NCI-H1694 (cell line): ENCODE measurements at places on chromosomes 11 and 22.

DNA sequence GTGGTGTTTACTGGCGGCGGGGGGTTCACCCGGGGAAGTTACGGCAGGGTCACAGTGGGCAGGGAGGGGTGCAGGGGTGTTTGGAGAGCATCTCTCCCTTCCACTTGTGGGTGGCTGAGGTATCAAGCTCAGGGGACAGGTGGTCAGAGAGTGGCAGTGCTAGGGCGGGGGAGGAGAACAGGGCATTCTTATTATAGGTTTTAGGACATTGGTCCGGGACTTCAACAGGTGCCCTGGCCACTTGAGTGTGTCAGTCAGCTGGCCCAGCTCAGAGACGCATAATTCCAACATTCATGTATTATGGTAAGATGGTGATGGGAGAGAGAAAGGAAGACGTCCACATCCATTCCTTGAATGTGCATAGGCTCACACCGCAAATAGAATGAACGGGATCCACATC, 101.7 kb downstream of the TEAD1 start:
- no peak for DNase-seq

GRCh38 chr22:42001706-42002105, 3.1 kb downstream of the WBP2NL start:
- DNase-seq = no peak

DNA sequence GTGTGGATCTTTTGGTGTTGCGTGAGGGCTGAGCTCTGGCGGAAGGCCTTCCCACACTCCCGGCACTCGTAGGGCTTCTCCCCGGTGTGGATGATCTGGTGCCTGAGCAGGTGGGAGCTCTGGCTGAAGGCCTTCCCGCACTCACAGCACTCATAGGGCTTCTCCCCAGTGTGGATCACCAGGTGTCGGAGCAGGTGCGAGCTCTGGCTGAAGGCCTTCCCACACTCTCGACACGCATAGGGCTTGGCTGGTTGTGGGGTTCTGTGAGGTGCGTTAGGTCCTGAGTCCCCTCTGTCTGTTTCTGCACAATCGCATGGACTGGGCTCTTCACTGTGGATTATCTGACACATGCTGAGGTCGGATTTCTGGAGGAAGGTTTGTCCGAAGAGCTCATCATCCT, 6.4 kb downstream of the ZNF70 start:
- DNase-seq = no peak

DNA sequence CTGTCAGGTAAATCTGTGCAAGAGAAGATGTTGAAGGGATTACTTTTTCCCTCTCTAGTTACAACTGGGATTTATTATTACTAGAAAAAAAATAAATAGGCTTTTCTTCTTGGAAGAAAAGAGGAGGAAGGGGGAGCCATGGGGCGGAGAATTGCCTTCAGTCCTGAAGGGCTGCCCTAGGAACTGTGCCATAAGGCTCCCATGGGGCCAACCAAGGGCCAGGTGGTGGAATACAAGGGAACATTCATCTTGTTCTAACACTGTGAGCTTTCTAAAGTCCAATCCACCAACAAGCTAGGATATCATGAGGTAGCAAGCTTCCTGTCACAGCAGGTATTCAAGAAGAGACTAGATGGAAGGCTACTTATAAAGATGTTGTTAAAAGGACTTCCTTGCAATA, 24.8 kb upstream of the NRIP3 start:
- no peak for DNase-seq

GRCh38 chr22:47850644-47851151, 1088.2 kb downstream of the TBC1D22A start:
- DNase-seq = no peak

- DNase-seq = no peak
Observed at GRCh38 chr11:107956543-107956942, 28.3 kb downstream of the RAB39A start.

DNA sequence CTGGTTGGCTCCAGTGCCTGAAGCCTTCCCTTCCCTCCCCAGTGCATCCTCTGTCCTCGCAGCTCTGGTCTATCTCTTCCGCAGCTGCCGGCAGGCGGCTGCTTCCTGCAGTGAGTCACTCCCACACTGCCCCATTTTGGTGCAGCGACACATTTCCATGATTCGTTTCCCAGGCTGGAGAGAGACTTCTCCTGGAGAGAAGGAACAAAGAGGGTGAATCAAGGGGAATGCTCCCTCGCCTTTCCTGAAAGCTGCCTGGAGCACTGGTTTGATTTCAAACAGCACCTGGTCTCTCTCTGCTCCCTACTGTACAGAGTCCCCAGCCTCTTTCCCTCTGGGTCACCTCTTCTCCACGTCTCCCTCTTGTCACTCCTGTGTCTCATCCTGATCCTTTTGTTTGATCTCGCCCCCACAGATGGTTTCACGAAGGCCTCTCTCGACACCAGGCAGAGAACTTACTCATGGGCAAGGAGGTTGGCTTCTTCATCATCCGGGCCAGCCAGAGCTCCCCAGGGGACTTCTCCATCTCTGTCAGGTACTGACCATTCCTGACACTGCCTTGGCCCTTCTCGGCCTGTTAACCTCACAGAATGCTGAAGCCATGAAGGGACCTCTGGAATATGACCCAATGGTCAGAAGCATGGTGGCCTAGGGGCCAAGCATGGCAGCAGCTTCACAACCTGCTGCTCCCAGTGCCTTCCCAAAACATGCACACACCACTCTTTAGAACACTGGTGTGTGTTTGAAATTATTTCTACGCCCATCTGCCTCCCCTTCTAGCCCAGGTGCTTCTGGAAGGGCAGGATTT, at the start of gene TMA7B:
Gene TMA7B, plus strand, starts transcription at position 758 of the 808 bp plus-strand sequence. CDS start 3,978 bp downstream, outside the sequence.
- no peak for DNase-seq

DNA sequence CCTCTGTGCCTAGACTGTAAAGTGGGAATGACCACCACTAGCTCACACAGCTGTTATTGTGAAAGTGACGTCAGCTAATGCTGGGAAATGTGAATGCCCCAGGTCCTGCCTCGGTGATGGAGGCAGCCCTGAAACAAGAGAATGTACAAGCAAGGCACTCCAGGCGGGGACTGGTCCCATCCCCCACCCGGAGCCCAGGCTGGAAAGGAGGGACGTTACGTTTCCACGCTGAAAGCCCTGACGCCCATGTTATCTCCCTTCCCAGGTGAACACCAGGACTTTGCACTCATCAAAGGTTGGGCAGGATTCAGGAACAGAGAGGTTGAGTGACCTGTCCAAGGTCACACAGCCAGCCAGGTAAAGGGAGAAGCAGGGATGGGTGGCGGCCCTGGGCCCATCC, 784 bp downstream of the SULT4A1 start:
- no peak for DNase-seq

DNA sequence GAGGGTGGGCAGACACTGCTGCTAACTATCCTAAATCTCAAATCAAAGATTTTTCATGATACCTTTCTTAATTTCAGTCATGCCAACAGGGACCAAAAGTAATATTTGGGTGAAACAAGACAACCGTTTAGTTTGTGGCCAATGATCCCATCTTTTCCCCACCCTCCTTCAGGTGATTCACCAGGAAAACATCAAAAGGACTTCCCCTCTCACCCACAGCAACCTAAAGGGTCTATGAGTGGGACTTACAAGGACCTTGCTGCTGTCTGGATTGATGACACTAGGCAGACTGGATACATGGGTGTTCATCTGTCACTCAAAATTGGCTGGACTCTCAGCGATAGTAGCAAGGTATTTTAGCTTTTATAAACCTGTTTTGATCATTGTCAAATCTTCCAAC, 62.0 kb upstream of the ZC3H12C start:
- DNase-seq = no peak

DNA sequence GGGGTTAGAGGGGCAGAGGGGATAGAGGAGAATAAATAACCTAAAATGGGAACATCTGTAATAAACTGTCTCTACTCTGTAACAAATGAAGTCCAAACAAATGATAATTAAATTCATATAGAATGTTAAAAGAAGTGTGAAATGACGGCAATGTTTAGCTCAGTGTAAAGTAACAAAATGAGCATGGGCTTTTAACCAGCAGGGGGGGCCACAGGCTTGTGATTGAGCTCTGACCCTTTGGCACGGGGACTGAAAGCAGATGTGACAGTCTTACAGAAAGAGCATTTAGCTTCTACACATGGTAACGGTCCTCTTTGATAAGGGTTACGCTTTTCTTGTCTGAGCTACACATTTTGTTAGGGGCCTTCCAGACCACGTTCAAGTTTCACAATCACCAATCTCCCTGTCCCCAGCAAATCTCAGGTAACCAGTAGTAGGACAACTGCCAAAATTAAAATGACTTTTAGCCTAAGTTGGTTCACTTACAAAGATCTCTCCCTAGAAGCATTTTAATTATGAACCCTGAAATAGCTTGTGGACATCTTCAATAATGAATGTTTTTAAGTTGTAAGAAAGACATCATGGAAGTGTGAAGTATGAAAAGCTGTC, 262.5 kb downstream of the DCDC1 start:
- DNase-seq = peak; percentile 91

GRCh38 chr11:1502168-1502953, 15.8 kb upstream of the MOB2 start:
- DNase-seq = no peak

GRCh38 chr11:59187035-59187434, 15.1 kb downstream of the DTX4 start:
- DNase-seq = no peak

DNA sequence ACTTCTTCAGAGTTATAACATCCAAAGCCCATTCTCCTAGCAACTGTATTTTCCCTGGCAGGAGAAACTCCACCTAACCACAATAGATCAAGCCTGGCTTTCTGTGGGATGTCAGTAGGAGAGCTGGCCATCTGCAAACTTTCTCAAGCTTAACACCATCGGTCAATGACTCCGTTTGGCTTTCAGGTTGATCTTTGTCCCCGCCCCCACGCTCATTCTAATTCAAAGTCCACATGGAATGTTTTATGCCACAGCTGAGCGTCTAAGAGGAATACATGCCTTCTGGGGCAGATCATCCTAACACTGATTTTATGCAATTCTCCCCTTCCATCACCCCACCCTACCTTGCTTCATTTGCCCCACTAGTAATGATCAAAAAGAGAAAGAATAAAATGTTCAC, 4.8 kb downstream of the GVQW3 start:
- no peak for DNase-seq

- DNase-seq = peak; percentile 23
Observed at GRCh38 chr11:121464352-121464946, 11.7 kb upstream of the SORL1-AS1 start.

GRCh38 chr22:27107824-27108223, 450.4 kb downstream of the MIAT start:
- DNase-seq = peak; percentile 96

DNA sequence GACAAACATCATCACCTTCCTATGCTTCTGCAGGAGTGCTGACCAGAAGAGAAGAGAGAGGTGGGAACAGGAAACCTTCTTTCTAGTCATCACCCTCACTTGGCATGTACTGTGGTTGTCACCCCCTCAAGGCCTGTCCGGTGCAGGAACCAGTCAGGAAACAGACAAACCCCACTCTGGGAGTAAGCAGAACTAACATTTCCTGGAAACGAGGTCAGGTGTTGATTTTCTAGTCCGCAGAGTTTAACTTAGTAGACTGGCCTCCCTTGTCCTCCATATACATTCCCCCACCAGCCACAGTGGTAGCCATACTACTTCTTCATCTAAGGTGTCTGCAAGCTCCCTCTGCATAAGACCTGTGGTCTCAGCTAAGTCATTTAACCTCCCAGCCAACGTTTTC, 80.7 kb upstream of the NCAM1 start:
- no peak for DNase-seq

DNA sequence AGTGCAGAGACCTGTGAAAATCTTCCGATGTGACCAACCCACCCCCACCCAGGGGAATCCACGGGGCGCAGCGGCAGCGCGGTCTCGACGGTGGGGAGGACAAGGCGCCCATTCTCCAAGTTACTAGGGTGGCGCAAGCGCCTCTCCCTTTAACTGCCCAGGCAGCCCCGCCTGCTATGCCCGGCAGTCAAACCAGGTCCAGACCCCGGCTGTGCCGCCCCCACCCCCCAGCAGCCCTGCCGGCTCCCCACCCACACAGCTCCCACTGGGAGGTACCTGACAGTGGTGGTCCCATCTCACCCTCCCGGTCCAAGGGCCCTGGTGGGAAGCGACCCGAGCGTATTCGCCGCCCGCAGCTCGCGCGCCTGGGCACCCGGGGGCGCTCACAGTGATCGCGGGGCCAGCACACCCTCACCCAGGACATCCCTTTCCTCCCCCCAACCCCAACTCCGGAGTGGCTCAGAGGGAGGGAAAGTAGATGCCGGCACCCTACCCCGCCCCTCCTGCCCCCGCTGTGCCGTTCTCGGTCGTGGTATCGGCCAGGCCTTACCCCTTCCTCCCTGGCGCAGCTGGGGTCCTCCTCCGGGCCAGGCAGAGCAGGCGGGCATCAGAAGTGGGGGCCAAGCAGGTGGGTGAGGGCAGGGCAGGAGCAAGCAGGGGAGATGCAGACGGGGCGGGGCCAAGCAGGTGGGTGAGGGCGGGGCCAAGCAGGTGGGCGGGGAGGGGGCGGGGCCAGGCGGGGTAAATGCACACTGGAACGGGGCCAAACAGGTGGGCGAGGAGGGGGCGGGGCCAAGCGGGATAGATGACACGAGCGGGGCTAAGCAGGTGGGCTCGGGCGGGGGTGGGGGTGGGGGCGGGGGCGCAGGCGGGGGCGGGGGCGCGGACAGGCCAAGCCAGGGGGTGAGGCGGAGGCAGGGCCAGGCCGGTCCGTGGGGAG, at the start of gene TRPM5:
Gene TRPM5, minus strand, starts transcription at position 634 of the 940 bp plus-strand sequence. CDS start 21,478 bp downstream, outside the sequence.
- DNase-seq = no peak

DNA sequence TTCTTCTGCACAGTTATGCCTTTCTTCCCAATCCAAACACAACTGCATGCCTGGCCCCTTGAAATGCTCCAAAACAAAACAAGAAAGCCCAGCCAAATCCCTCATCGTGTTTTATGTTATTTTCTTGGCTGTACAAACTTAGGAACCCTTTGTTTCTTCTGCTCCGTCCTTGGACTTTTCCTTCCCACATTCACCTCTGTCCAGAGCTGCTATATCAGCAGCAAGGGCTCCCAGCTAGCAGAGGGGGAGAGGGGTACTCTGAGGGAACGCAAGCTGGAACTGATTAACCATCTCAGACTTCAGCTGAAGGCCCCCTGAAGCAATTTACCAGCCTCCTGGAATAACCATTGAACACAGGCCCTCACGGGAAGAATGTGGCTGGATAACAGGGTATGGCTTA, 214.7 kb downstream of the TENM4 start:
- DNase-seq = no peak
